NCI-H510A (cell line): ENCODE measurements at places on chromosomes 5 and 9.

DNA sequence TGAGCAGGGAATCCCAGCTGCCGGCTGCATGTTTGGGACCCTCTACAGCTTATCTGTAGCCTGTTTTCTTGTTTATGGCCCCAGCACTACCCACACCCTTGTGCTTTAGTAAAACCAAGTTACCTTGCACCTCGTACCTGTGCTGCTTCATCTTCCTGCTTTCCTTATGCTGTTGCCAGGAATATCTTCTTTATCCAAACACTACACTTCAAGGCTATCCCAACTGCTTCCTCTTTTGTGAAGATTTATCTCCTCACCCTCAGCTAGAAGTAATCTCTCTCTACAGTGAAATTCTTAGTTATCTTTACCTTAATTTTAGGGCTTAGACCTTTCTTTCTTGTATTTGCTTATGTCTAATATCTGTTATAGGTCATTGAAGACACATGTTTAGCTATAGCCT, 171.1 kb downstream of the KDM4C start:
- no peak for DNase-seq

DNA sequence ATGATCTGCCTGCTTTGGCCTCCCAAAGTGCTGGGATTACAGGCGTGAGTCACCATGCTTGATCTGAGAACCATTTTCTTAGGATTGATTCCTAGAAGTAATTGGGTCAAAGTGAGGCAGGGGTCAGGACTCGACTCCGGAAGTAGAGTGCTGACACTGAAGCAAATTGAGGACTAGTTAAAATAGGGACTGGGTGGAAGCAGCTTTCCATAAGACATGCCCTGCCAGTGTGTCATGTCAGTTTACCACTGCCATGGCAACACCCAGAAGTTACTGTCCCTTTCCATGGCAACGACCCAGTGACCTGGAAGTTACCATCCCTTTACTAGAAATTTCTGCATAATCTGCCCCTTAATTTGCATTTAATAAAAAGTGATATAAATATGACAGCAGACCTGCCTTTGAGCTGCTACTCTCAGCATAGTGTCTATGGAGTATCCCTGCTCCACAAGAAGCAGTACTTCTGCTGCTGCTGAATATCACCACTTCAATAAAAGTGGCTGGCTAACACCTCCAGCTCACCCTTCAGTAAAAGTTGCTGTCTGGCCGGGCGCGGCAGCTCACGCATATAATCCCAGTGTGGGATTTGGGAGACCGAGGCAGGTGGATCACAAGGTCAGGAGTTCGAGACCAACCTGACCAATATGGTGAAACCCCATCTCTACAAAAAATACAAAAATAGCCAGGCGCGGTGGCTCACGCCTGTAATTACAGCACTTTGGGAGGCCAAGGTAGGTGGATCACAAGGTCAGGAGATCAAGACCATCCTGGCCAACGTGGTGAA, 47.8 kb upstream of the JADE2 start:
- DNase-seq, result no peak

GRCh38 chr5:170496662-170497028, 7.2 kb upstream of the KCNIP1 start:
- no peak for DNase-seq

GRCh38 chr5:150126921-150127265, 28.8 kb downstream of the PDGFRB start:
- DNase-seq, result no peak

- no peak for DNase-seq
Measured at GRCh38 chr5:87243161-87243844, 24.4 kb upstream of the RASA1 start.

DNA sequence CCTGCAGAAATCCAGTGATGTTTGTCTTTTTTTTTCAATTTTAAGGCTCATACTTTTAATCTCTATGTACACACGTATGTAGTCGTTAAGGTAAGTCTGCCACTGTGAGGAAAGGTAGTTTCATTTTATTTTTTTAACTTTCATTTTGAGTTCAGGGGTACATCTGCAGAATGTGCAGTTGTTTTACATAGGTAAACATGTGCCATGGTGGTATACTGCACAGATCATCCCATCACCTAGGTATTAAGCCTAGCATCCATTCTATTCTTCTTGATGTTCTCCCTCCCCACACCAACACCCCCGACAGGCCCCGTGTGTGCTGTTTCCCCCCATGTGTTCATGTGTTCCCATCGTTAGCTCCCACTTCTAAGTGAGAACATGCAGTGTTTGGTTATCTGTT, 19.7 kb downstream of the MUSK start:
- no peak for DNase-seq

GRCh38 chr5:67292201-67292940, 95.8 kb upstream of the CD180 start:
- DNase-seq, result no peak

DNA sequence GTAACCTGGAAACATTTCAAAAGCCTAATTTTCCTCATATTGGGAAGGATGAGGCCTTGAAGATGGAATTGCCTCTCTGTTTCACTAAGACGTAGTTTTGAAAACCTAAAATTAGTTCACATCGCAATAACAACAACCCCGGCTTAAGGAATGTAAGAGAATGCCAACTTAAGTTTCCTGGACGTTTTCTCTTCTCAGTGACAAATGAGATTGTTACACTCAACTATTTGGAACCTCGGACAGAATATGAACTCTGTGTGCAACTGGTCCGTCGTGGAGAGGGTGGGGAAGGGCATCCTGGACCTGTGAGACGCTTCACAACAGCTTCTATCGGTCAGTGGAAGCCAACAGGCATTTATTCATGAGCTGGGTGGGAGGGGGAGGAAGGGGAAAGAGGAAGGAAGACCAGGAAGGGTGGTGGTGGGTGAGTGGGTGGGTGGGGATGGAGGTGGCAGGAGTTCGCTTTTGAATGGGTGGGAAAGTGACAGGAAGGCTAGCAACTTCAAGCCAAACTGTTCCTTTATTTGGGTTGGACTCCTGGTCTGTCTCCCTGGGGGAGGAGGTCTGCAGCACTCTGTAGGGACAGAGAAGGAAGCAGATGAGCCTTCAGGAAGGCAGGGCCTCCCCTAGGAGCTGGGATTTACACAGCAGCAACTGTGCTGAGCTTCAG, 83.4 kb downstream of the TEK start:
- no peak for DNase-seq

DNA sequence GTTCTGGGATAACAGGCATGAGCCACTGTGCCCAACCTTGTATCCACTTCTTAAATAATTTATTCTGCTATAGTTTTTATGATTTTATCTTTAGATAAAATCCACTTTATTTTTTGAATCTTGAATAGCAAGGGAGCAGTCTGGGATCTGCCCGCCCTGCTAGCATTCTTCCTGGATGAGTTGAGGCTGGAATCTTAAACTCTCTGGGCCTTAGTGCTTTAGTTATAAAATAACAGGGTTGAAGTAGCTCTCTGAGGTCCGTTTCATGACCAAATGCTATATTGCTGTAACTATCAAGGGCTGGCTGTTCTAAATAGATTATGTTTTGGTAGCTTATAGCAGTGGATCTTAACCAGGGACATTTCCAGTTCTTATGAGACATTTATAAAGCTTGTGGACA, 20.8 kb downstream of the ACER2 start:
- no peak for DNase-seq

GRCh38 chr9:15180124-15180523, 126.9 kb downstream of the TTC39B start:
- no peak for DNase-seq

DNA sequence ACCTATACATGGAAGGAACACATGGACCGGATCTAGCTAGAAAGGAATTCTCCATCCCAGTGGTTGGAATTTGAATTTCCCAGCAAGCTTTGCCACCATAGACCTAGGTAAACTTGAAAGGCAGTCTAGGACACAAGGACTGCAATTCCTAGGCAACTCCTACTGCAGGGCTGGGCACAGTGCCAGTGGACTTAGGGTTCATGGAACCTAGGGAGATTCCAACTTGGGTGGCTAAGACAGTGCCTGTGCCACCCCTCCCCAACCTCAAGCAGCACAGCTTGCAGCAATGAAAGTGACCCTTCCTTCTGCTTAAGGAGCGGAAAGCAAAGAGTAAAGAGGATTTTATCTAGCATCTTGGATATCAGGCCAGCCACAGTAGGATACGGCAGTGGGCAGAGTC, 663.3 kb downstream of the ELAVL2 start:
- no peak for DNase-seq

DNA sequence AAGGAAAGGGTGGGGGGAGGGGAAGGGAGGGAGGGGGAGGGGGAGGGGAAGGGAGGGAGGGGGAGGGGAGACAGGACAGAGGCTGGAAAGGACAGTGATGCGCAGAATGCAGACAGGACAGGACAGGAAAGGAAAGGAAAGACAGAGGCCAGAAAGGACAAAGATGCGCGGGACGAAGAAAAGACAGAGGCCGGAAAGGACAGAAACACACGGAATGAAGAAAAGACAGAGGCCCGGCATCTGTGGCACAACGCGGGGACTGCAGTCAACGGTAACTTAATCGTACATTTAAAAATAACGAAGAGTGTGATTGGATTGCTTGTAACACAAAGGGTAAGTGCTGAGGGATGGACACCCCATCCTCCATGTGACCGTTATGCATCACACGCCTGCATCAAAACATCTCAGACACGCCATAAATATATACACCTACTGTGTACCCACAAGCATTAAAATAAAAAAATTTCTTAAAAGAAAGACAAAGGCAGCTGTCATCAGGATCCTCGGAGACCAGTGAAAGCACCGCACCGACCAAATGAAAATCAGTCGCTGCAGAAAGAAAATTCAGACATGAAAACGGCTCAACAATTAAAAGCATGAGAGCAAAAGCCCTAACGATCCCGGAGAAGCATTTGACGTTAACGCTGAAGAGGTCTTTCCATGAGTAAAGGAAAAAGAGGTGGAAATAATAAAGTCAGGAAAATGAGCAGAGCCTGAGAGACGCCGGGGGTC, 52.9 kb upstream of the EXOC3 start:
- DNase-seq, result no peak

DNA sequence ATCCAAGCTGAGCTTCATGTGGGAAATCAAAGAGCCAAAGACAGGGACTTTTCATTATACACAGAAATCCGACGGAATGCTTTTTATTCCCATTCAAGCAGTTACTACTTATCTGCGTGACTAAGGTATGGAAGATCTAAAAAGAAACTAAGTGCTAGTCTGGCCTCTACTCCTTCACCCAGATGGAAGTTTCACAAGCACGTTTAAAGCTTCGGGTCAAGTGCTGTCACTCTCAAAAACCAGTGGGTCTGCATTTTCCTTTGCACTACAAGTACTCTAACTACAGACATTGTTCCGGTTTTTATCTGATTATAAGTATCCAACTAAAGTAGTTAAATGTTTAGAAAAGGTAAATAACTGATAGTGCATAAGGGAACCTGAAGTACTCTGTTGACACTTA, 13.7 kb upstream of the MTAP start:
- no peak for DNase-seq

GRCh38 chr5:55582256-55582655, 47.5 kb upstream of the PLPP1 start:
- no peak for DNase-seq

GRCh38 chr9:120510816-120511215, 69.2 kb downstream of the CDK5RAP2 start:
- DNase-seq, result no peak

GRCh38 chr9:13508681-13509080, 229.2 kb upstream of the MPDZ start:
- no peak for DNase-seq

DNA sequence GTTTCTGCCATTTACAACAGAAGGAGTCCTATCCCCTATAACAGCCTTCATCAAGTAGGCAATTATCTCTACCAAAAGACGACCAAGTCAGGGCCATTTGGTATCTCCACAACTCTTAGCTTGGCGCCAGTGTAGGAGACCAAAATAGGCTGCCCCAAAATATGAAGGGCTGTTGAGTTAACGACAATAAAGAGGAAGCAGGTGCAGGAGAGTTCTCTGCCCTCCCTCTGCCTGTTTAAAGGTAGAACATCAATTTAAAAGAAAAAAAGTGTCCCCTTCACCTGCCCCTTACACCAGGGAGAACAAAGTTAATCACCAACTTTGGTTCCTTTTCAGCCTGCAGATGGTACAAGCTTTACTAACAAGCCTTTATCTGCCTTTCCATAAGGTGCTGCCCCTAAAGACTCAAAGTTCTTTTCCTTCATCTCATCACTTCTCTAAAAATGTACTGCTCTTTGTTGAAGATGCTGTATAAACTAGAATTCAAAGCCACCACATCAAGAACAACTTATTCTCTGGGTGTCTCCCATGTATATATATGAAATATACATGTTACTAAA, 33.3 kb downstream of the PPP1R2B start:
- no peak for DNase-seq

DNA sequence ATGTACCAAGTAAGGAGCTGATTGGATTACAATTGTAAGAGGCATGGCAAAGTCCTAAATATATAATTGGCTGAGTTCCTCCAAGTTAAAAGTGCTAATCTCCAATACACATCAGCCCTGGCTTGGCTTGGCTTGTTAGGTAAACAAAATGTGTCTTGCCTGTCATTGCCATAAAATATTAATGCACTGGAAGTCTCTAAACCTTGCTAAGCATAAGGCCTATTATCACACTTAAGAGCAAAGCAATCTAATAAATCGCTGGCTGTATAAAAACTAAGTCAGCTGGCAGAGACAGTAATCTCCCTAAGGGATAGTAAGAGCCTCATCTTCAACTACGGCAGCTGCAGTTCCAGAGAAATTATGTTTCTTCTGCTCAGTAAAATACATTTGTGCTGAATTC, 418.6 kb upstream of the GRAMD2B start:
- no peak for DNase-seq

GRCh38 chr5:72615061-72615460, 107.9 kb upstream of the ZNF366 start:
- no peak for DNase-seq

DNA sequence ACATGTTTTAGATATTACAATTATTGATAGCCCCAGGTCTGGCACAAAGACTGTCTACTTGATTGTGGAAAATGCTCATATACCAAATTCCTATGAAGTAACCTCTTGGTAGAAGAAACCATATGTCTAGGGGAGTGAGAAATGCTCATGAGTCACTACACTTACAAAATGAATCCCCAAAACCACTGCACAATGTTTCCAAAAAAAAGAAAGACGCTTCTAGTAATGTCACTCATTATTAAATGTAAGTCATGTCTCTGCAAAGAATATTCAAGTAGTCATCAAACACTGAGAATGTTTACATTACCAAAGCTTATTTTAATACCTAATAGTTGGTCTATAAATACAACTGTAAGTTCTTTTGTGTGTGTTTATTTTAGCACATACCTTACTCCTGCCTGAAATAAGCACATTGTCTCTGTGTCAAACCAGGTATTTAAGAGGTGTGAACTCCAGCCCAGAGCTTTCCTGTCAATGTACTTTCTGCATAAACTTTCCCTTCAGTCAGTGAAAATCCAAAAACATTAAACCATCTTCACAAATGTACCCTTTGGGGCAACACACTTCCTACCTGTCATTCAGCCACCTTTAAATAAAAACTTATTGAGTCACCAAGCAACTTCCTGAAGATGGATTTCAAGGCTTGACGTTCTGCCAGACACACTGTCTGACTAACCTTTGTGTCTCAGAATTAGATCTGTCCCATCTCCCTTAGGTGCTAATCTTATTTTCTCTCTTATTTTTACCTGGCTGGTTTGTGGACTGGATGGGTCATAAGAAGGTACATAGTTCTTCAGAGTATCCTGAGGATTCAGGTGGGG, 194.0 kb downstream of the NFIB start:
- no peak for DNase-seq
